ENCODE measurements at places on chromosomes 3 and 15.

GRCh38 chr3:125191730-125192129 lies 20.8 kb downstream of the SLC12A8 start:
- DNase-seq, result no peak

DNA sequence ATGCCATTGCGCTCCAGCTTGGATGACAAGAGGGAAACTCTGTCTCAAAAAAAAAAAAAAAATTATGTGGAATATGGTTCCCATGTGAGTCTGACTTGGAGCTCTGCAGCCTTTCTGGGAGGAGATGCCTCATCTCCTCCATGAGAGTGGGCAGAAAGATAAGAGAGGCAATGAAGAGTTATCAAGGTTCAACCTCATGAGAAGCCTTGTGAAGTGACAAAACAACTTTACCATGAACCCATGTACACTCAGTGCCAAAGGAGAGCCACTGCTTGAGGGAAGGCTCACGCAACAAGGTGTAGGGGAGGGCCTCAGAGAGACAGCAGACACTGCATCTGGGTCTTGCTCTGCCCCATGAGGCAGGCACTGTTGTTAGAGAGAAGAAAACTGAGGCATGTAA lies 75.7 kb downstream of the CD200R1L start:
- DNase-seq, result no peak

GRCh38 chr15:101124731-101125451 lies 127.0 kb downstream of the CHSY1 start:
- DNase-seq, result no peak

DNA sequence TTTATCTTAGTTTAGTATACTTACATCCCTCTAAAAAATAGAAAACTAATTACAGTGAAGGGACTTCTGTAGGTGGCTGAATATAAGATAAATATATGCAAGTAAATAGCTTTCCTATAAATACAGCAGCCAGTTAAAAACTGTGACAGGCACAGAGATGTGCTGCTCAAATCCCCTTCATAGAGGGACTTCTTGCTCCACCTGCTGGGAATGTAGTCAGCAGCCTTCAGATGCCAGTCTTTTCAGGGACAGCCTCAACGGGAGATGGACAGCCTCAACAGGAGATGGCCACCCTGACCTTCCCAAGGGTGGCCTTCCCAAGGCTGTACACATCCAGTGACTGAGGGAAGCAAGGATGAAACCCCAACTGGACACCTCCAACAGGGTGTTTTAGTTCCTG lies 15.7 kb upstream of the PRR23E start:
- no peak for DNase-seq

- DNase-seq, result no peak
Measured at GRCh38 chr15:40064231-40064894, 25.4 kb upstream of the SRP14 start.

DNA sequence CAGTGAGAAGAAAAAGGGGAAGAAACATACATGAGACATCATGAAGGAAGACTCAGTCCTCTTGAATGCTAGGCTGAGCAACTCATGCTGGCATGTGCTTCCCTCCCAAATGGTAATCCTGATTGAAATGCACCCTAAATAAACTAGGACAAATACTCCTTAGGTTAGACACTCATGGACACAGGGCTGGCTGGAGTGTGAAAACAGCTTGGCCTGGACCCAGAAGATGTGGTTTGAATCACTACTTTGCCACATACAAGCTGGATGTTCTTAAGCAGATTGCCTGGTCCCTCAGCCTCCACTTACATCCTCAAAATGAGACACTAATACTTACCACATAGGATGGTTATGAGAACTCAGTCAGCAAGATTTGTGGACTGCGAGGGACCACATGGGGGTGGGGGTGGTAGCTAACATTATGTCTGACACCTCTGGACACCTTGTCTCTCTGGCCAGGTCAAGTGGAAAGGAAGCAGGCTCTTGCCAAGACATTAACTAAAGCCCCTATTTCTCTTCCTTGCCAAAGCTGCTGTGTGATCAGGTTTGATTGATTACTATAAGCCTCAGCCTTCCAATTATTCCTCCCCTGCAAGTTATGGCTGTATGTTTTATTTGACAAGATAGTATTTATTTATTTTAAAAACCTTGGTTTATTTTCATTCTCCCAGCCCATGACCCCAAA lies 138.9 kb upstream of the SLC7A14 start:
- DNase-seq, result no peak

DNA sequence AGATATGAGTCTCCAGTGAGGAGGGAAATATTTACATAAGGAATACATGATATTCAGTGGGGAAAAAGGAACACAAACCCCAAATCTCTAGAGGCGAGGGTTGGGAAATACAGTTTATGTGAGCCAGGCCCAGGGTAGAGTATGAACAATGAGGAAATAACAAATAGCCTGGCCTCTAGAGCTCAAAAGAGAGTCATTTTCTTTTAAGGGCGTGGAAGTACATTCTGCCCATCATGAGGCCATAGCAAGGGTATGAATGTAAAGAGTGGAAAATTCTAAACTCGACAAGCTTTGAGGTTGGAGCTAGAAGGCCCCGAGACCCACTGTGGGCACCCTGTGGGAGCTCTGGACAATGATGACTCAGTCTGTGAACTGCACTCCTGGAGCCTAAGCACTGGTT lies 27.8 kb upstream of the IGF2BP2 start:
- DNase-seq, result no peak

DNA sequence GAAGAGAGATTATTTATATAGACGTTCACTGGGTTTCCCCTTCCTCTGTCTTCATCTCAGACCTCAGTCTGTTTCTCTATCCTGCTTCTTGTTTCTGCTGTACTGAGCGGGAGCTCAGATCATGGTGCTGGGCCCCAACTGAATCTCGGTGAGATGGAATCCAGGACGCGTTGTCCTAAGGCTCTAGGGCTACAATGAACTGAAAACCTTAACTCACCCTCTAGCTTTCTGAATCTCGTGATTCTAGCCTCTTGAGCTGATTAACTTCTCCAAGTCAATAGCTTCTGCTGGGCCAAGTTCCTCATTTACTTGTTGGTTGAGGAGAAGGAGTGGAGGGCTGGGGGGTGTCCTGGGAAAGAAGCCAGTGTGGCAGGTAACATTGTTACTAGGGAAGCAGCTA lies 32.7 kb upstream of the MAP3K13 start:
- no peak for DNase-seq

- no peak for DNase-seq
Measured at GRCh38 chr3:134323966-134324962, 50.0 kb downstream of the AMOTL2 start.

DNA sequence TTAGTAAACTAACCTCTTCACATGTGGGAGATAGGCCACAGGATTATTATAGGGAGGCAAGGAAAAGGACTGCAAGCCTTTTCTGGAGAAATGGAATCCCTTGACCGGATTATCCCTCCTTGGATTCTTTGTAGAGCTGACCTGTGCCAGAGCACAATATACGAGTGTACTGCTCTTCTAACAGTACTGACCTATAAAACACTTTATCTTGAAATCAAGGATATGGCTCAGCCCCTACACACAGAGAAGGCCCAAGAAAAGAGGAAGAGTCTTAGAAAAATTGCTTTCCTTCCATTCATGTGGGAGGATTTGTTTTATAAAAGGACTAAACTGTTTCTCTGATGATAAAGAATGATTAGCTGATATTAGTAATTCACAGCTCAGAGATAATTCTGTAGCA lies 42.2 kb downstream of the DMXL2 start:
- DNase-seq, result no peak

GRCh38 chr3:3286014-3286413 lies 106.5 kb upstream of the CRBN start:
- no peak for DNase-seq

DNA sequence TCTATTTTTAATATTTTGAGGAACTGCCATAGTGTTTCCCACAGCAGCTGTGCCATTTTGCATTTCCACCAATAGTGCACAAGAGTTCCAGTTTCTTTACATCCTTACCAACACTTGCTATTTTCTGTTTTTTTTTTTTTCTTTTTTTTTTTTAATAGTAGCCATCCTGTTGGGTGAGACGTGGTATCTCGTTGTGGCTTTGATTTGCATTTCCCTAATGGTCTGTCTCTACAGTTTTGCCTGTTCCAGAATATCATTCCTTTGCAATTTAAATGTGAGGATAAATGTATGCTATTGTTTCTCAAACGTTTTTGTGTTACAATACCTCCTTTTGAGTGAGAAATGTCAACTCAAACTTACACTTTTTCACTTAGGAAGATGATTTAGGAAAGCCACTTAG lies 22.4 kb downstream of the RCN2 start:
- DNase-seq, result no peak

DNA sequence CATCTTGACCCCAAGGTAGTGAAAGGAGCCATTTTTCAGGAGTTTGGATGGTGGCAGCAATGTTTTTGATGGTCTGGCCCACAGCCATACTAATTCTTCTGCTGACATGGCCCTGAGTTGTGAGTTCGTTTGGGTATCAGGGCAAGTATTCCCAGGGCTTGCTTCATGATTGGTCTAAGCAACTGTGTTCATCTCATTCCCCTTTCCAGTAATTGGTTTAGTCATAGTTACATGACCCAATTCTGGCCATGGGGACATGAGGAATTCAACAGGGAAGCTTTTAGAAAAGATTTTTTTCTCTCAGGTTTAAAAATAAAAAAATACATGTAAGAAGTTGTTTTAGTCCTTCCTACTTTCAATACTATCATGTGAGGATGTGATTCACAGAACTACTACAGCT lies 150.5 kb upstream of the NPHP3 start:
- no peak for DNase-seq

DNA sequence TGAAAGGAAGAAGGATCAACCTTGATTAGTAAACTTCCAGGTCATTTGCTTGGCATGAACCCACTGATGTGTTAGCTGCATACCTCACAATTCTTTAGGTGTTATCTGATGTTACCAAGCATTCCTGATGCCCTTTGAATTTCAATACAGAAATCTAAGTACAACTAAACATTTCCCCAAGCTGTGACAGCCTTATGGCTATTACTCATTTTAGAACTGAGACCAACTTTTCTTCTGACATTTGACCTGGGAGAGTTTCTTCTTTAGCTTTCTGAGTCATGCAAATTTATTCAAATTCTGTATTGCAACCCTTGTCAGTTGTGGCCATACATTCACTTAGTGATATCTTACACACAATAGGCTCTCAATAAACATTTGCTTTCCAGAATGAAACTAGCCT lies 124.3 kb downstream of the TIGIT start:
- DNase-seq, result no peak

GRCh38 chr3:144273601-144274000 lies 302.0 kb downstream of the DIPK2A start:
- no peak for DNase-seq

GRCh38 chr3:94101860-94102259 lies 39.0 kb downstream of the NSUN3 start:
- DNase-seq, result no peak

DNA sequence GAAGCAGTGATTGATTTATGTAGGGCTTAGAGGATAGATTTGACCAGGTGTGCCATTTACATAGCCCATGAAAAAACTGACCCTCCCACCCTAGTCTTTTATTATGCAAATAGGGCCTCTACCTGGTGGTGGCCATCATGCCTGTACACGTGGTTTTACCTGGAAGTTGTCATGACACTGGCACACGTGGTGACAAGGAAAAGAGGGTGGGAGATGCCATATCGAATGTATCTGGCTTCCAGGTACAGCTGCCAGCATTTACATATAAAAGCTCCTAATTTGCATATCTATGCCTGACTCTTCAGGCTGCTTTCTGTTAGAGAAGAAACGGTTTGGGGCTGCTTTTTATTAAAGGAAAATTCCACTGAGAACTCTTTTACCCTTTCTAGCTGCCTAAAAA lies 35.0 kb upstream of the DNAJC13 start:
- no peak for DNase-seq

DNA sequence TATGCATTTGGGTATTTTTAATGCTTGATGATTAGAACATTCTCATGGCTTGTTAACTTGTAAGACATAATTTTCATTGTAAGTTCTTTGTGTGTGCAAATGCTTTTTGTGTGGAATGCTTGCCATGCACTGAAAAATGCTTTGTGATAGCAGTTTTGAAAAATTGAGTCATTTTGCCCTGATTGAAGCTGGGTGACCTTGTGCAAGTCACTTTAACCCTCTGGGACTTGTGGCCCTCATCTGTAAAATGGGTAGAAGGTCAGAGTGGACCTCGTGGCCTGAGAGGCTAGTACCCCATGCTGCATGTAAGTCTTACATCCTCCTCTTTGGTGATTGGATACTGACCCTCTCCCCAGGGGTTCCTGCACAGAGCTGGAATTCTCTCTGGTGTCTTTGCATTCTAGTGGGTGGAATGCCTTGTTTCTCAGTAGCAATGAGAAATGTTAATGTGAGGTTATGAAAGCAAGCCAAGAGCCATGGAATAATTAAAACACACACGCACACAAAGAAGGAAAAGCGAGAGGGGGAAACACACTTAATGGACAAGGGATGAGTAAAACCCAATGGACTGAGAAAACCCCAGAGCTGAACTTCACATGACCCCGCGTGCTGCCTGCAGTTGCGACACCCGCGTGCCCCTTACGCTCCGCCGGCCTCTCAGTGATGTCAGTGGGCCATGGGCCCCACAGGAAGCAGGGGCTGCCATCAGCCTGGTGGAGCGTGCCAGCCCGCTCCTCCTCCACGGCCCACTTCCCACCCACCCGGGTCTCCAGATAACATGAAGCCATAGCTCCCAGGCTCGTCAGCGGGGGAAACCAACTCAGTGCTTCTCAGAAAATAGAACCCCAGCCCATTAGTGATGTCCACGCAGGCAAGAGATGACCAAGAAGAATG lies 44.0 kb downstream of the SMAD3 start:
- DNase-seq, result no peak

GRCh38 chr3:142931222-142931621 lies 32.3 kb downstream of the PAQR9 start:
- peak; percentile 62 for DNase-seq

DNA sequence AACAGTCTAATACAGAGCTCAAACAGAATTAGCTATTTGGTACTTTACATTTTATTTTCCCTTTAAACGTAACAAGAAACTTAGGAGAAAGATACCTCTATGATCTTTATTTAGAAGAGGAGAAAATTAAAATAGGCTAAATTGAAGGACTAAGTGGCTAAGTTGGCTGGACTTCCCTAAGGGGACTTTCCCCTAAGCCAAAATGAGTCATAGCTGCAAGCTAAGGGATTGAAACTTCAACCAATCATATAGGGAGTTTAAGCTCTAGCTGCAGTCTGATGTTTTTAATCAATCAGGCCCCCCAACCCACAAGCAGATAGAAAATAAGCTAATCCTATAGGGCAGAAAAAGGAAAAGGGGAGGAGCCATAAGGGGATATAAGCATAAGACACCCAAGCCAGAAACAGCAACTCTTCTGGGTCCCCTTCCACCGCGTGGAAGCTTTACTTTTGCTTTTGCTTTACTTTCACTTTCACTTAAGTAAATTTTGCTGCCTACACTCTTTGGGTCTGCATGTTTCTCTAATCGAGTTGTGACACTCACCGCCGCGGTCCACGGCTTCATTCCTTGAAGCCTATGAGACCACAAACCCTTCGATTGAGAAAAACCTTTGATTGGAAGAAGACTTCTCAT lies 1108.5 kb upstream of the EPHA6 start:
- DNase-seq, result peak; percentile 5

Measured in activated CD4-positive, alpha-beta T cell treated with anti-CD3 and anti-CD28 coated beads for 48 hours (primary cell).